T-helper 17 cell (primary cell): ENCODE measurements at places on chromosomes 7 and 10.

DNA sequence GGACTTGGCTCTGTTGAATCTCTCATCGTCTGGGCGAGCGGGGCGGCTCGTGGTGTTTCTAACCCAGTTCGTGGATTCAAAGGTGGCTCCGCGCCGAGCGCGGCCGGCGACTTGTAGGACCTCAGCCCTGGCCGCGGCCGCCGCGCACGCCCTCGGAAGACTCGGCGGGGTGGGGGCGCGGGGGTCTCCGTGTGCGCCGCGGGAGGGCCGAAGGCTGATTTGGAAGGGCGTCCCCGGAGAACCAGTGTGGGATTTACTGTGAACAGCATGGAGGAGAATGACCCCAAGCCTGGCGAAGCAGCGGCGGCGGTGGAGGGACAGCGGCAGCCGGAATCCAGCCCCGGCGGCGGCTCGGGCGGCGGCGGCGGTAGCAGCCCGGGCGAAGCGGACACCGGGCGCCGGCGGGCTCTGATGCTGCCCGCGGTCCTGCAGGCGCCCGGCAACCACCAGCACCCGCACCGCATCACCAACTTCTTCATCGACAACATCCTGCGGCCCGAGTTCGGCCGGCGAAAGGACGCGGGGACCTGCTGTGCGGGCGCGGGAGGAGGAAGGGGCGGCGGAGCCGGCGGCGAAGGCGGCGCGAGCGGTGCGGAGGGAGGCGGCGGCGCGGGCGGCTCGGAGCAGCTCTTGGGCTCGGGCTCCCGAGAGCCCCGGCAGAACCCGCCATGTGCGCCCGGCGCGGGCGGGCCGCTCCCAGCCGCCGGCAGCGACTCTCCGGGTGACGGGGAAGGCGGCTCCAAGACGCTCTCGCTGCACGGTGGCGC, at the start of gene EN2:
TSS of gene EN2 (plus strand) at position 19 of the 767 bp plus-strand sequence. CDS start at position 268, 249 bp downstream.
- peak within 1 kb of the TSS; percentile 87 for H3K4me3 ChIP-seq
- DNase-seq = no peak
- peaks cover 69% of the 10 kb centered on the region for H3K27me3 ChIP-seq

DNA sequence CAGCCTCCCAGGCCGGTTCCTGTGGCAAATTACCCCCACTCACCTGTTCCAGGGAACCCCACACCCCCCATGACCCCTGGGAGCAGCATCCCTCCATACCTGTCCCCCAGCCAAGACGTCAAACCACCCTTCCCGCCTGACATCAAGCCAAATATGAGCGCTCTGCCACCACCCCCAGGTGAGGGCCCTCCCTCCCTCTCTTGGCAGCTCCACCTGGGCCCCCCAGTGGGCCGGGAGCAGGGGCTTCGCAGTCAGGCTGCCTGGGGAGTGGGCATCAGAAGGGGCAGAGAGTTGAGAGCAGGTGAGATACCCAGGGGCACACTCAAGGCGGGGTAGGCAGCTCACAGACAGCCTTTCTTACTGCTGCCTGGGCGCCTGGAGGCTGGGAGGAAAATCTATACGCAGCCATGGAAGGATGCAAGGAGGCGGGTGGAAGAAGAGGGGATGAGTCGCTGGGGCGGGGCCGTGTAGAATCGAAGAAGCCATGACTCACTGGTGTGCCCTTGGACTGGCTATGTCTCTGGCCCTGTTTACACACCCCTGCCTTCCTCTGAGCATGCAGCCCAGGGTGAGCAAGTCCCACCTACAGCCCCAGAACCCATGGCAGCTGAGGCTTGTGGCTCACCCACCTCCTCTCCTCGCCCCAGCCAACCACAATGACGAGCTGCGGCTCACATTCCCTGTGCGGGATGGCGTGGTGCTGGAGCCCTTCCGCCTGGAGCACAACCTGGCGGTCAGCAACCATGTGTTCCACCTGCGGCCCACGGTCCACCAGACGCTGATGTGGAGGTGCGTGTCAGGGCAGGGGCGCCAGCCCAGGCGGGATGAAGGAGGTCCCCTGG, 48.6 kb upstream of the PPIF start:
- DNase-seq = no peak
- peaks cover 4% of the 10 kb centered on the region for H3K36me3 ChIP-seq
- H3K4me3 ChIP-seq = no peak overlapping the region

DNA sequence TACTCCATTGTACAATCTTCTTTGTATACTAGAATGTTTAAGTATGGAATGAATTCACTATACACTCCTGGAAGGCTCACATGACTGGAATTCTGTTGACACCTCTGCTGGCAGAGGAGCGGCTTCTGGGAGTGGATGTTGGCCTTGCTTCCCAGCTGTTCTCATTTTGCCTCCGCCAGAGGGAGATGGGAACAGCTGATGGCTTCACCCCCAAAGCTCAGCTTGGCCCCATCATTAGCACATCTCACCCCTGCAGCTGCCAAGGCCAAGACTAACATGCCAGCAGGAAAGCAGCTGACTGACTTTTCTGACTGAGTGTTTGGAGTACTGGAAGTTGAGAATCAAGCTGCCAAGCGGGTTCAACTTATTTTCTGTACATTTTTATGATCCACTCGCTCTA, 15.1 kb downstream of the ADAM12 start:
- no peak overlapping the region for H3K4me3 ChIP-seq
- H3K4me1 ChIP-seq = no peaks in the 10 kb centered on the region
- H3K27me3 ChIP-seq = no peaks in the 10 kb centered on the region

GRCh38 chr10:72379062-72379461, 24.3 kb upstream of the DNAJB12 start:
- H3K27me3 ChIP-seq = no peaks in the 10 kb centered on the region
- peaks cover 6% of the 10 kb centered on the region for H3K4me1 ChIP-seq
- no peak overlapping the region for H3K4me3 ChIP-seq
- DNase-seq = no peak
- no peaks in the 10 kb centered on the region for H3K36me3 ChIP-seq
- no peak overlapping the region for H3K27ac ChIP-seq

DNA sequence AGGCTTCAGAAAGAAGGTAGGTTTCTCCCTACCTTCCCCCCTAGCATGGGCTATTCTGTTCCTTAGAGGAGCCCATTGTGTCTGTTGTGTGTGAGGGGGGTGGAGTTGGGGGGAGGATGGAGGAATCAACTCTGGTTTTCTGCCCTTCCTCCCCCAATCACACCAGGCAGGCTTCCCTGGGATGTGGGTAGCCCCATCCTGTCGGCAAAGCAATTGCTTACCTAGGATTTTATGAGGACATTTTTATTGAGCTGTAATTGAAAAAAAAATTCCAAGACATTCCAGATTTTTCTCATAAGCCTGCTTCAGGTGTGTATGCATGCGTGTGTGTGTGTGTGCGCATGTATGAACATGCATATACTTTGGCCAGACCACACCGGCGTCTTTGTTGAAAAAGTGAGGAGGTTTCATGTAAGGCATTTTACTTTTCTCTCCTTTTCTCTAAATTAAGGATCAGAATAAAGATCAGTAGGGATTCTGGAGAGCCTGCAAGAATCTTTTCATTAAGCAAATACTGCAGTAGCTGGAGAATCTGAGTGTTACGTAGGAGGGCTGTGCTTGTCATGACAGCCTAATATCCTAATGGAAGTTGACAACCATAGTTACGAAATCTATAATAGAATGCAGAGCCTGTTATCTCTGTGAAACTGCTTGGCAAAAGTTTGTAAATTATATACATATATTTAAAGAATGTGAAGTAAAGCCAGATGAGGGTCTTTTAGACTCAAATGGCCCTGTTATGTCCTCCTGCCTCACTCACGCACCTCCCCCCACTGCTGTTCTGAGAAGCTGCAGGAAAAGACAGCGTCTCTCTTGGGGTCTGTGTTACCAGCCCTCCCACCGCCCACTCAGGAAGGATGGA, 27.3 kb upstream of the SAMD8 start:
- H3K4me1 ChIP-seq = peaks cover 3% of the 10 kb centered on the region
- H3K27ac ChIP-seq = no peak overlapping the region
- no peak overlapping the region for H3K4me3 ChIP-seq

DNA sequence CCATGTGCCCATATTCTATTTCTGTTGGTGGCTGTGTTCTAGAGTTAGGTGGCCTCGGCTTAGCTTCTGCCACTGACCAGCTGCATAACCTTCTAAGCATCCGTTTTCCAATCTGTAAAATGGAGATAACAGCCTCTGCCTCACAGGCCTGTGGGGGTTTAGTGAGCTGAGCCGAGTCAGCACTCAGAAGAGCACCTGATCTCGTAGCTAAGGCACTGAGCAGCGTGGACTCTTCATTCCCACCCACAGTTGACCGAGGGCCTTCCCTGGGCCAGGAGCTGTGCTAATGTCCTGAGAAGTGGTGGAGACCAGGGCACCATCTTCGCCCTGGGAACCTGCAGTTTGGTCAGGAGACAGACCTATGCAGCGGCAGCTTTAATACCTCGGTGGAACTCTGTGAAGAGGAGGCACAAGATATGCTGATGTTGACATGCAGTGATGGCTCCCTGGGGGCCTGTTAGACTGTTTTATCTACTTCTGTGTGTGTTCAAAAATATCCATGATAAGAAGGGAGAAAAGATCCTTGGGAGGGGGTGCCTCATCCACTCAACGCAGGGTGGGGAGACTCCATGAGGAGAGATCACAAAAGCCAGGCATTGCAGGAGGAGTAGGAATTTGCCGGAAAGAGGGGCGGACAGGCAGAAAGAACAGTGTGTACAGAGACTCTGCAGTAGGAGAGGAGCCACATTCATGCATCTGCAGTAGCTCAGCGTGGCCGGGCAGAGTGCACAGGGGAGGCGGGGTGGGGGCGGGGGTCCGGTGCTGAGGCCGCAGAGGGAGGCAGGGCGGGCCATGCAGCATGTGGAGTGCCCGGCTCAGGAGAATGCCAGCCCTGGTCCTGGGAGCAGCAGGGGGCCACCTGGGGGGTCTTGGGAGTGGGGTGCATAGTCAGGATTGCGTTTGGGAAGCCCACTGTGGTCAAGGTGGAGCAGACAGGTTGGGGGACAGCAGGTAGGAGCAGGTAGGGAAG, 136.8 kb downstream of the C10orf105 start:
- peaks cover 4% of the 10 kb centered on the region for H3K4me1 ChIP-seq
- no peaks in the 10 kb centered on the region for H3K36me3 ChIP-seq
- peaks cover 18% of the 10 kb centered on the region for H3K27me3 ChIP-seq
- no peak for DNase-seq
- H3K27ac ChIP-seq = no peak overlapping the region
- H3K4me3 ChIP-seq = no peak overlapping the region

GRCh38 chr10:73889014-73889413, 14.7 kb upstream of the CAMK2G start:
- DNase-seq = no peak
- H3K27ac ChIP-seq = peak overlapping the region; percentile 53
- H3K4me1 ChIP-seq = peaks cover 8% of the 10 kb centered on the region
- H3K36me3 ChIP-seq = no peaks in the 10 kb centered on the region
- peaks cover 14% of the 10 kb centered on the region for H3K27me3 ChIP-seq
- H3K4me3 ChIP-seq = no peak overlapping the region

DNA sequence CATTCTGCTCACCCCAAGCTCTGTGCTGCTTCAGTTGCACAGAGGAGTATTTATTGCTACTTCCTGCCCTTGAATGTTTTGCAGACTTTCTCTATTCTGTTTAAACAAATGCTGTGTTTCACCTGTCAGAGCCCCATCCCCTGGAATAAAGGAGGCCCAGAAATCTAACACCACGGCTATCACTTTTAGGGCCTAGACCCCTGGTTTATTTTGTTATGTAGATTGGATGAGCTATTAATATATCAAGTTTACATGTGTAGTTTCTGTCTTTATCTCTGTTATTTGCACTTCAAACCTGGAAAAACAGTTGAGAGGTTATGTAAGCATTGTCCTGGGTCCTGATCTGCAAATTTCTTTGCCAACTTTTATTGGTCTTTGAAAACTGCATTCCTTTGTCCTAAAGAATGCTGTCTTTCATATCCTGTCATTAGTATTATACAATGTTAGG, 630.1 kb downstream of the PARD3 start:
- peaks cover 19% of the 10 kb centered on the region for H3K27me3 ChIP-seq
- H3K4me1 ChIP-seq = no peaks in the 10 kb centered on the region
- no peaks in the 10 kb centered on the region for H3K36me3 ChIP-seq
- H3K27ac ChIP-seq = no peak overlapping the region

DNA sequence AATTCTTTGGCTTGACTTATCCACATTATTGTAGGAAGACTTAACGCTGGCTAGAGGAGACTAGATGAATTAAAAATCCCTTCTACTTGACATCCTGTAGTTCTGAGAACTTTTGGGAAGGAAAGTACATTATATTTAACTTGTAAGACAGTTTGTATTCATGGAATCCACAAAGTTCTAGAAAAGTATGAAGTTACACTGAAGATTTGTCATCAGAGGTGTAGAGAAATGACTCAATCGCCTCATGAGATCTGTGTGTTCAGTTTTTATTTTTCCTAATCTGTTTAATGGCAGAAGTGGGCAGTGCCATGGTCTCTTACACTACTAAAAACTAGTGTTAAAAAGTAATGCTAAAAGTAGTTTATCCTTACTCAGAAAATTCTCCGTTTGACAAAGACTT, 89.1 kb upstream of the SMIM30 start:
- H3K4me1 ChIP-seq = no peaks in the 10 kb centered on the region
- no peak overlapping the region for H3K27ac ChIP-seq
- H3K4me3 ChIP-seq = no peak overlapping the region
- no peaks in the 10 kb centered on the region for H3K36me3 ChIP-seq
- peaks cover 8% of the 10 kb centered on the region for H3K27me3 ChIP-seq
- DNase-seq = no peak

DNA sequence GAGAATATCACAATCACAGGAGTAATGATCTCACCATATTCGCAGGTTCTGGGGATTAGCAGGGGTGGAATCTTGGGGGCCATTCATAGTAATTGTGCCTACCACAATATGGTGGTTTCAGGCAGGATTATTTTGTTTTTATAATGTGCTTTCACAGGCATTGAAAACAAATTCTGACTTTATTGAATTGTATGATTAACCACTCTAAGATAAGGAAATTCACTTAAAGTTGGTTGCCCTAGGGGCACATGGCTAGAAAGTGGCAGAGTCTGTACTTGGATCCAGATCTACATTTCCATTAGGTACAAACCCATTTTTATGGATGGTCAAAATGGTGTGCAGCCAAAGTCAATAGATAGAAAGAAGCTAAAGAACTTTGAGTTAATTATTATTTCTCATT, 1.7 kb downstream of the CROT start:
- H3K27ac ChIP-seq = no peak overlapping the region
- H3K4me1 ChIP-seq = peaks cover 27% of the 10 kb centered on the region
- no peak for DNase-seq
- no peak overlapping the region for H3K4me3 ChIP-seq
- no peaks in the 10 kb centered on the region for H3K27me3 ChIP-seq

GRCh38 chr7:113756250-113756649, 162.6 kb downstream of the PPP1R3A start:
- no peak overlapping the region for H3K4me3 ChIP-seq
- H3K36me3 ChIP-seq = no peaks in the 10 kb centered on the region
- DNase-seq = no peak
- no peaks in the 10 kb centered on the region for H3K27me3 ChIP-seq
- no peak overlapping the region for H3K27ac ChIP-seq
- no peaks in the 10 kb centered on the region for H3K4me1 ChIP-seq
